ENCODE measurements at places on chromosomes 3 and 15.
A peak's percentile ranks its signal among the peaks of the same experiment; 100 is the strongest.

GRCh38 chr3:10470120-10471053 lies 35.0 kb downstream of the ATP2B2 start:
- DNase-seq, result no peak

DNA sequence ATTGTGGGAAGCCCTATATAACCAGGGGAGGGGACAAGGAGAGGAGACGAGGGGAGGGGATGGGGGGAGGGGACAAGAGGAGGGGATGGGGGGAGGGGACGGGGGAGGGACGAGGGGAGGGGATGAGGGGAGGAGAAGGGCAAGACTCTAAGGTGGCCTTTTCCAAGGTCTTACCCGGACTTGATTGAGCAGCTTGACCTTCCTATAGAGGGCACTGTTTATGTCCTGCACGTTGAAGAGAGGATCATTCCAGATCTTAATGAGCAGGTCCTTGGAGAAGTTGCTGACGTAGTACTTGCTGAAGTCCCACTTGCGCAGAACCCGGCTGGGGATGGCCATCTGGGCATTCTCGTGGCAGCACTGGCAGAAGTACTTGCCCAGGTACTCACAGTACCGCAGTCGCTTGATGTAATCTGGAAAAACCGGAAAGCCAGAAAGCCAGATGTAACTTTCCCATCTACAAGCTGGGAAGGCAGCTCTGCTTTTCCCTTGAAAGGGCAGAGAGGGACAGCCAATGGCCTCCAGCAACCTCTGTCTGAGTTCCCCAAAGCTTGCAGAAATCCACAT lies 55.7 kb downstream of the RUBCN start:
- DNase-seq, result no peak

DNA sequence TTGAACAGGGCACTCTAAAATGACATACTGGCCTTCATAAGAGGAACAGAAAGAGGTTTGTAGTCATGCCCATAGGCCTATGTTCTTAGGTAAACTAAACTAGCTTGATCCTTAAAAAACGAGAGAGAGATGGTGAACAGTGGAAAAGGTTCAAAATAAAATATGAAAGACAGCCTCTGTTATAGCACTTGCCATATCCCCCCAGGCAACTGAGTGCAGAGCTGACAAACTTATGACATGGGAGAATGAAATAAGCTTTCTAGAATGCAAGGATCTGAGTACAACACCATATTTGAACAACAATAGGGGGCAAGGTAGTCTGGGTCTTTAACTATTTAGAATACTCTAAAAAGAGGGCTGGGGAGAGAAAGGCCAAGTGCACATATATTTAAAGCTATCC lies 700.6 kb upstream of the CFAP20DC start:
- DNase-seq, result no peak

- no peak for DNase-seq
Observed at GRCh38 chr15:82137261-82137660, 91.4 kb upstream of the MEX3B start.

DNA sequence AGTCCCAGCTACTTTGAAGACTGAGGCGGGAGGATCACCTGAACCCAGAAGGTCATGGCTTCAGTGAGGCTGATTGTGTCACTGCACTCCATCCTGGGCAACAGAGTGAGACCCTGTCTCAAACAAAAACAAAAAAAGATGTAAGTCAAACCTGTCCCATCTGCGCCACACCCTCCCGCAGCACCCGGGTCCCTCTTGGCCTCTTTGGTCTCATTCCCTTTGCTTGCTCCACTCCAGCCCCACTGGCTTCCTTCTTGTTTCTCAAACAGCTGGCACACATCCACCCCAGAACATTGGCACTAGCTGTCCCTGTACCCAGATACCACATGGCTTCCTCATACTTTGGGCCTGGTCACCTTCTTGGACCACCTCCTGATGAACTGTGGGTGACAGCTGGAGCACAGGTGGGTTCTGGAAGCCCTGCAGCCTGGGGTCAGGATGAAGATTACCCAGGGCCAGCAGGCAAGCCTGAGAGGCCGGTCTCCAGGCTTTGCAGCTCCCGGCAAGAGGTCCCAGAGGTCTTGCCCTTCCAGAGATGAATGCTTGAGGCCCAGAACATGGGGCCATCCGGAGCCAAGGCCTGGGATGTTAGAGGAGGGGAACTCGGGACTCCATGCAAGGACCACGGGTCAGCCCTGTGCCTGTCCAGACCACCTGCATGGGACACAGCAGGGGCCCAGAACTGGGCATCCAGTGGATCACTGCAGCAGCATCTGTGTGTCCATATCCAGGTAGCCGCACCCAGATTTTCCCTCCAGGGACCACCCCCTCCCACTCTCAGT lies 10.9 kb upstream of the GATA2 start:
- DNase-seq, result no peak

DNA sequence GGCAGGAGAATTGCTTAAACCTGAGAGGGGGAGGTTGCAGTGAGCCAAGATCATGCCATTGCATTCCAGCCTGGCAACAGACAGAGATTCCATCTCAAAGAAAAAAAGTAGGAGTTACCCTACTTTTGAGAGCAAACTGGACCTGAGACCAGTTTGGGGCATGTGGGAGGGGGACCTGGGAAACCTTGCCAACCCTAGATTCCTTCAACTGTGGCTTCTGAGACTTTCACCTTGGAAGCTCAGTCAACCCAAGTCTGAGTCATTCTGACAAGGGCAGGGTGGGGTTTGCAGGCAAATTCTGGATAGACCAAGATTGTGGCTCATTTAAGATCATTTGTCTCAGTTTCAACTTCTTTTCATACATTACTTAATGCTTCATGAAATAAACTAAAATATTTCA lies 23.8 kb upstream of the SIAH2 start:
- no peak for DNase-seq

- no peak for DNase-seq
Observed at GRCh38 chr3:38125305-38126120, 11.4 kb downstream of the ACAA1 start.

GRCh38 chr3:114299421-114299820 lies 5.6 kb downstream of the TIGIT start:
- peak; percentile 26 for DNase-seq

DNA sequence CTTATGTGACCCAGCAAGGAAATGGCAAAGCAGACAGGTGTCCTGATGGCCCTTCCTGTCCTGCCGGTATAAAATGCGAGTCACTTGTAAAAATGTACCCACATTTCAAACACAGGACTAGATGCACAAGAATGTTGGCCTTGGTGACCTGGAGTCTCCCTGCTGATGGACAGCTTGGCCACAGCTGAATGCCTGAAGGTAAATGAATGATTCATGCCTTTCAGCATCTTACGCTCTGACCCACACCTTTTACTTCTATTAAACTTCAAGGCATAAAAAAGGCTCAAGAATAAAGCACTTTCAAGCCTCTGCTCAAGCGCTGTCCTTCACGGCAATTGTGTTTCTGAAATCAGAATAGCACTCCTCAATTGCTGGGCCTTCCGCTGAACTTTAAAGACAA lies 228.0 kb upstream of the SLCO3A1 start:
- no peak for DNase-seq

DNA sequence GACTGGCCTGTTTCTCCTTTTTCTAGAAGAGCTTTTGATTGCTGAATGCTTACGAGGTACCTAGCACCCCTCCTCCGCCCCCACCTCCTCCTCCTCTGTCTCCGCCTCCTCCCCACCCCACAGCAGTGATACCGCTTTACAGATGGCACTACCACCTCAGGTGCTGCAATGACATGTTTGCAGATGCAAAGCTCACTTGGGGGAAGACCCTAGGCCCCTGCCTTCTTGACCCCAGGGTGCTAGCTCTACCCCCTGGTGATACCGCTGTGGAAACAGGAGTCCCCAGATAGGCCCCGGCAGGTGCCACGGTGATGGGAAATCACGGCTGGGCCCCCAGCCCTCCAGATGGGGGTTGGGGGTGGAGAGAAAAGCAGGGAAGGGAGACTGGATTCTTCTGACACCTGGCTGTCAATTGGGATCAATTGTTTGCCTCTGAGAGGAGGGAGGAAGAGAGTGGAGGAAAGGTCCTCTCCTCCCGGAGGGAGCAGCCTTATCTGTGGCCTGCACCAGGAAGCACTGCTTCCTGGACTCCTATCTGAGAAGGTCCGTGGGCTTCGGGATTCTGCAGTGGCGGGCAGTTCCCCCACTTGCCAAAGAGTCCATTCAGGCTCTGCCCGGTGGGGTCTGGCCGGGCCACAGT lies 37.6 kb downstream of the DNASE1L3 start:
- DNase-seq, result no peak

GRCh38 chr3:63798949-63799348 lies 20.1 kb upstream of the C3orf49 start:
- no peak for DNase-seq

GRCh38 chr3:170840291-170840859 lies 29.6 kb downstream of the RPL22L1 start:
- no peak for DNase-seq

DNA sequence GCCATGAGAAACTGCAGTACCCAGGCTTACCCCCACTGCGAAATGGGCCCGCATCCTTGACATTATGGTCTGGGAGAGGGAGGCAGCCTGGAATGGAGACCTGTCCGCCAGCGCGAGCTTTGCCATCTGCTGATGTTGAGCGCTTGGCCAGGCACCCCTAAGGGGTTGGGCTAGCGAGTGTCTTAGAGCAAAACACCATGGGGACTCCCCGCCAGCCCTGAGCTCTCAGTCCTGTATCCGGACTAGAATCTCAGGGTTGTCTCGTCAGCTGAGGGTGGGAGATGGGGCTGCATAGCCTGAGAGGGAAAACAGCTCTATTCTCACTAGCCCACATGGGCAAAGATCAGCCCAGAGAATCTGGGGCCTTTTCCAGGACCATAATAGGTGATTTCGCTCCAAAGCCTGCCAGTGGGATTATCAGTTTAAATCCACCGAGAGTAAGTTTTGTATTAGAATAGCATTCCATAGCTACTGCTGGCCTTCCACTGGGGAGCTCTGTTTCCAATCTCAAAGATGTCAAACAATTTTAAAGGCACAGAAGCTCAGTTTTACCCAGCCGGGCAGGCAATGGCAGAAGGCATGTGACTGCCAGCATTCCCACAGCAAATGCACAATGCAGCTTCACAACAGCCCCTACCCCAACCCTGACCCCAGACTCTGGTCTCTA lies 167.5 kb upstream of the TPM1 start:
- DNase-seq, result no peak

- peak; percentile 54 for DNase-seq
Observed at GRCh38 chr3:50503504-50504342, at the start of gene CACNA2D2. Gene CACNA2D2, minus strand, starts transcription at chr3:50503634. Its CDS starts 211 bp downstream, at chr3:50503423.

GRCh38 chr3:122246199-122246598 lies 62.7 kb downstream of the CASR start:
- no peak for DNase-seq

DNA sequence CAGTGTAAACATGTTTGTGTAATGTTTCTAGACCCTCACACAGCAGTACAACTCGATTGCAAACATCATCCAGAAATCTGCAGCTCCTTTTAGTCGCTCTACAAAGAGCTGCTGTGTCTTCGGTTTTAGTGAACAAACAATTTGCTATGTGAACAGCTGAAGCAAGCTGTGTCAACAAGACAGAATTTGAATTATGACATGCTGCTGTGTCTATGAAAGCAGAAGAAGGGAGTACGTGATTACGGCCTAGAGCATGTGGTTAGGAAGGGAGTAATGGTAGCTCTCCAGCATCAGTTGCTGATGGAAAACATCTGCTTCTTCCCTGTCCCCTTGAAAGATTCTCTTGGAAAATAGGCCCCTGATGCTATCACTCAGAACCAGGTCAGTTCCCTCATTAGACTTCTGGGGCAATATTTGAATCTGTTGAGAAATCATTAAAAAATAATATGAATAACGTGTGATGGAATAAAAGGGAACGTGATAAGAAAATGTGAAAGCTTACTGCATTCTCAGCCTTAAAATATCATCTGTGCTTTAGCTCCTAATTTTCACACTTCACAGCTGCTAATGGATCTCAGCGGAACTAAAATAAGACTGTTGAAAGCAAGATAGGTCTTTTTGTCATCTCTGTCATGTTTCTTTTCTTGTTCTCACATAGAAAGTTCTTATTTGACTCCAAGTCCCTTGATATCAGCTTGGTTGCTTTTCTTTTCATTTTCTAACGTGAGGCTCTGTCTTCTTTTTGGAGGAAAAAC lies 891.5 kb downstream of the ROBO2 start:
- no peak for DNase-seq

GRCh38 chr3:75327453-75327852 lies 336.7 kb upstream of the FRG2C start:
- no peak for DNase-seq

- DNase-seq, result no peak
Observed at GRCh38 chr3:184836090-184836822, 24.3 kb downstream of the VPS8 start.

DNA sequence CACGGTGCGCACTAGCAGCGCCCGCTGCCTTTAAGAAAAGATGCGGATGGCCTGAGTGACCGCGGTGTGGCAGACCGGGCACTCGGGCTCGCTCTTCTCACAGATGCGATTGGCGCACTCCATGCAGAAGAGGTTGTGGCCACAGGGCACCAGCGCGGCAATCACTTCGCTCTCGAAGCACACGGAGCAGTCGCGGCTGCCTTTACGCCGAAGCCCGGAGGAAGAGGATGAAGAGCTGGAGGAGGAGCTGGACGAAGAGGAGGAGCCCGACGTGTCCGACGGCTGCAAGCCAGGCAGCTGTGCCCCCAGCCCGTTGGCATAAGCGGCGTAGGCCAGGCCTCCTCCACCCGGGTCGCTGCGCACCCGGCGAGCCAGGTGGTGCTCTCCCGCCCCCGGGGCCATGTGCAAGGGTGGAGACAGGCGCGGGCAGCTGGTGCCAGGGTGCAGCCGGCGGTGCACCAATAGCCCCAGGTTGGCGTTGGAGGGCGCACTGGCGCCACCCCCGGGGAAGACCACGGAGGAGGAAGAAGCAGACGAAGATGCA lies 2.6 kb downstream of the MEX3B start:
- no peak for DNase-seq

DNA sequence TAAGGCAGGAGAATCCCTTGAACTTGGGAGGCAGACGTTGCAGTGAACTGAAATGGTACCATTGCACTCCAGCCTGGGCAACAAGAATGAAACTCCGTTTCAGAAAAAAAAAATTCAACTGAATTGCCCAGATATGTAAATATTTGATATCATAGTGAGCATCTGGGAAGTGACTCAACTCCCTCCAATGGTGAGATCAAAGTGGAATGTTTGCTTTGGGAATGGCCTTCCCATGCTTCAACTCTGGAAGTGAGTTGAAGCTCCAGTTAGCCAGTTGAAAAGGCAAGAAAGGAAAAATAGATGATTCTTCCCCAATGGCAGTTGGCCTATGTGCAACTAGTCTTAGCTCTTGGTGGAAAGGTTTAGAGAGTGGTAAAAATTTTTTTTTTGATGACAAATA lies 131.6 kb upstream of the CMC1 start:
- no peak for DNase-seq

DNA sequence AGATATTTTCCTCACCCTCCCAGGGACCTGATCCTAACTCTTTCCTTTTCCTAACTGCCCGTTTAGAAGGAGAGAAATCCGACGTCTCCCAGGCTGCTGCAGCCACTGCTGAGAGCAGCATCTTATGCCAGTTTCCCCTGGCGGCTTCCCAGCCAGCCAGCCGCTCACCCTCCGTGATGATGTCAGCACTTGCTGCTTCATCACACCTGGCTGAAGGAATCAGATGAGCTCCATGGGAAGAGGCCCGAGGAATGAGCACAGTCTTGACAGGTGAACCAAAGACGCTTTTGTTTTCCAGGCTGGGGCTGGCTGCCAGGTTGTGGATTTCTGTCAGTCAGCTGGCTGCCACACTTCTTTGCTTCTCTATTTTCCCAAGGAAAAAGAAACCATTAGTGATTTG lies 445.1 kb upstream of the RBMS3 start:
- DNase-seq, result no peak

GRCh38 chr15:40028853-40029252 lies 10.1 kb downstream of the SRP14 start:
- no peak for DNase-seq

- no peak for DNase-seq
Observed at GRCh38 chr3:121895736-121896135, 1.5 kb downstream of the SLC15A2 start.

GRCh38 chr3:126934031-126934531 lies 48.8 kb upstream of the PLXNA1 start:
- DNase-seq, result no peak
